ENCODE measurements at places on chromosomes 7 and 10.

DNA sequence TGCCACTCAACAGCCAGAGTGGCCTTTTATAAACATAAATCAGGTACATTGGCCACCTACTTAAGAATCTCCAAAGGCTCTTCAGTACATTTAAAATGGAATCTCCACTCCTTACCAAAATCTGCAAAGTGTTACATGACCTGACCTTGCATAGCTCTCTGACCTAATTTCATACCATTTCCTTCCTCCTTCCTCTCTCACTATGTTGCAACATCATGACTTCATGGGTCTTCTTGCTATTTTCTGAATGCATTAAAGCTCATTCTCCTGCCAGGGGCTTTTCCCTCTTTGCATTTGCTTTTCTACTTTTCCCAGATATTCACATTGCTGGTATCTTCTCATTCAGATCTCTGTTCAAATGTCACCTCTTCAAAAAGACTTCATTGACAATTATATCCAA is 22.1 kb upstream of the PPP1R17 start:
- no peak for DNase-seq

DNA sequence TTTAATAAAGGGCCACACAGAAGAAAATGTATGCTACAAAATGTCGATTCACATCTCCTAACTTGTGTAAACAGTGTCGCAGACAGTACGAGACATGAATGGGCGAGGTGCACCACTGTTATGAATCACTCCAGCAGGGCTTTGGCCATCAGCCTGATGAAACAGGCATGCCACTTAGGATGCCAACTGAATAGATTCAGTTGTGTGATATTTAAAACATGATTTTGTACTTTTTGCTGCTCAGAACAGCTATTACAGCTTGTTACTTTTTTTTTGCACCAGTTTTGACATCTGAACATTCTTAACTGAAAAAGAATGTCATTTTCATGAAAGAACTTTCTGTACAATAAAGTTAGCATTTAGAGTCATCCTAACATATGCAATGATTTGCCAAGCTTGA is 138.1 kb downstream of the VTI1A start:
- DNase-seq = no peak

GRCh38 chr10:621981-622740 is 67.3 kb downstream of the DIP2C start:
- no peak for DNase-seq

DNA sequence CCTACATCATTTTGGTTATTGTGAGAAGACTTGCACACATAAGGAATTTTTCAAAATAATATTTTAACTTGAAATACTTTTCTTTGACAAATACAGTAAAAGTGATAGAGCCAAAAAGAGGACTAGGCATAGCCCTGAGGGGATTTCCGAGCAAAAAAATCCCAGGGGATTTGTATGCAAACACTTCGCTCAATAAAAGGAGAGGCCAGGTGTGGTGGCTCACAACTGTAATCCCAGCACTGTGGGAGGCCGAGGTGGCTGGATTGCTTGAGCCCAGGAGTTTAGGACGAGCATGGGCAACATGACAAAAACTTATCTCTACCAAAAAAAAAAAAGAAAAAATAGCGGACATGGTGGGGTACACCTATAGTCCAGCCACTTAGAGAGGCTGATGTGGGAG is 193.0 kb downstream of the PCDH15 start:
- no peak for DNase-seq

DNA sequence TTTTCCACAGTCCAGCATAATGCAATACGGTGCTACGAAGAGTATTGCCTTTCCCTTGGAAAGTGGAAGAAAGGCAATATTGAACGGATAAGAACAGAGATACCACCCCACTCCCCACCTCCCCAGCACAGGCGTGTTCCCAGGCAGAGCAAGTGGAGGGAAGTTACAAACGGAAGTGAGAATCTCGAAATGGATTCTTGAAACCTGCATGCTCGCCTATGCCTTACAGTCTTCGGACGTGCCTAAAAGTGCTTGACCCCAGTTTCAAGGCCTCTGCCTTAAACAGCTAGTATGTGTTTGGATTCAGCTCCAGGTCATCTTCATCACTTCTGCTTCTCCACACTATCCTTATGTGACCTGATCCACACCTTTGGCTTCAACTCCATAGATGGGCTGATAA is 35.0 kb upstream of the USP6NL start:
- DNase-seq = no peak

DNA sequence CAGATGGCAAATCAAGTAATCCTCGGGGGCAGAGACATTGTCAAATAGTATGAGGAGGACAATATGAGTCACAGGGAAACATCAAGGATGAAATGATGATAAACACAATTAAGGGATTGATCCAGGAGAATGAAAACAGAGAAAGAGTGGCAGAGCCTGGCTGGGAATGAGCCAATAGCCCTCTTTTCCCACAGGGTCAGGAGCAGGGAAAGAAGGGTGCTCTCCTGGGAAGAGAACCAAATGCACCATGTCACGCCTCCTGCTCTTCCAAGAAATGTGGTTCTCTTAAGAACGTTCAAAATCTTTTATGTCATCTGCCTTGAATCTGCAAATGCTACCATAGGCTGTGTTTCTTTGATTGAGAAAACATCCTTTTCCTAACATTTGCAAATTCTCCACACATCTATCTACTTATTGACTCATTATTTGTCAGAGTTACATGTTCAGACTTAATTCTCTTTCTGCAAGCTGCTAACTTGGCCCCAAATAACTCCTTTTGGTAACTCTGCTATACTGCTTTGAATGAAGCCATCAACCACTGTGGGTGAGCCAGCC is 50.6 kb downstream of the HIPK2 start:
- no peak for DNase-seq

DNA sequence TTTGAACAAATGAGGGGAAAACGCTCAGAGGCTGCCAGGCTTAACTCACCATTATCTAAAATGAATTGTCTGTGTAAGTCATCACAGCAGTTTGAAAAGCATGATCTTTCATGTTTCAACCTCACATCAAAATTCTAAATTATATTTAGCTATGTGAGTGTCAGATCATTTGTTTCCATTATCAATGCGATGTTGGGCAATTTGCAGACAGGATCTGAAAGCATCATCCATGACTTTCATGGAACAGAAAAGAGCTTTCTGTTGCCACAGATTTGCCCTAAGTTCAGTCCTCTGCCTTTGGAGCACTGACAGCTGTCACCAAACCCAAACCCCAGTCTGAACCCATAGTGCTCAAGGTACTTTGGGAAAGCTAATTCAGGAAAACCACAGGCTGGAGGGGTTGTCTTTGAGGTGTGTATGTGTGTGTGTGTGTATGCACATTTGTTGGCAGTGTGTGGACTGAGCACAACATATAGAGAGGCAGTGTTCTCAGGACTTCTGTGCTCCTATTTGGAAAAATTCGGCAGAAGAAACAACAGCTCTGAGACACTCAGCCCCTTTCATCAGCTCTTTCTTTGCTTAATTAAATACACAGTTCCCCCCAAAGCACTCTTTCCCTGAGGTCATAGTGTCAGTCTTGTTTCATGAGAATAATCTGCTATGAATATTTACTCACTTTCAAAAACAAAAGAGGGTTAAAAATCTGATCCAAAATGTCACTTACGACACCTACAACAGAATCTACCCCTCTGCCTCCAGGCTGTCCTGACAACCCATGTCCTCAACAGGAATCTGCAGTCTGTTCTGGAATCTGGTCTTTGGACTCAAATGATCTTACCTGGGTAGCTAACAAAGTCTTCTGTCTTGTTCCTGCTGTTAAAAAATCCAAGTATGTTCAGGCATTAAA is 188.5 kb upstream of the KLF14 start:
- no peak for DNase-seq

GRCh38 chr10:54434782-54435181 is 366.2 kb downstream of the PCDH15 start:
- DNase-seq = no peak

DNA sequence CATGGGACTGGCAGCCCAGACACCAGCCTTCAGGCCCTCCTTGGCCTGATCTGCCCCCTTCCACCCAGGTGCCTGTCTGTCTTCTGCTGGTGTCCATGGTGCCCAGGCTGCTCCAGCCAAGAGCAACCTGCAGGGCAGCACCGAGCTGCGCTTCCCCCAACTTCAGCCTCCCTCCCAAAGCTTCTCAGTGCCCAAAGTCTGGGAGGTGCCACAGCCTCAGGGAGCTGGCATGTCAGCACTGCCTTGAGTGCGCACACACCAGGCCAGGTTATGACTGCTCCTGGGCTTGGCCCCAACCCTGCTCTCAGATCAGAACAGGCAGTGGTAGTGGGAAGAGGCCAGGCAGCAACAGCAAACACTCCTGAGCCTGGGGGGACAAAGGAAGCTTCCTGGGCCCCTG is 304.6 kb upstream of the NRG3 start:
- no peak for DNase-seq

GRCh38 chr7:2403718-2404648 is 572 bp downstream of the CHST12 start:
- DNase-seq = no peak

DNA sequence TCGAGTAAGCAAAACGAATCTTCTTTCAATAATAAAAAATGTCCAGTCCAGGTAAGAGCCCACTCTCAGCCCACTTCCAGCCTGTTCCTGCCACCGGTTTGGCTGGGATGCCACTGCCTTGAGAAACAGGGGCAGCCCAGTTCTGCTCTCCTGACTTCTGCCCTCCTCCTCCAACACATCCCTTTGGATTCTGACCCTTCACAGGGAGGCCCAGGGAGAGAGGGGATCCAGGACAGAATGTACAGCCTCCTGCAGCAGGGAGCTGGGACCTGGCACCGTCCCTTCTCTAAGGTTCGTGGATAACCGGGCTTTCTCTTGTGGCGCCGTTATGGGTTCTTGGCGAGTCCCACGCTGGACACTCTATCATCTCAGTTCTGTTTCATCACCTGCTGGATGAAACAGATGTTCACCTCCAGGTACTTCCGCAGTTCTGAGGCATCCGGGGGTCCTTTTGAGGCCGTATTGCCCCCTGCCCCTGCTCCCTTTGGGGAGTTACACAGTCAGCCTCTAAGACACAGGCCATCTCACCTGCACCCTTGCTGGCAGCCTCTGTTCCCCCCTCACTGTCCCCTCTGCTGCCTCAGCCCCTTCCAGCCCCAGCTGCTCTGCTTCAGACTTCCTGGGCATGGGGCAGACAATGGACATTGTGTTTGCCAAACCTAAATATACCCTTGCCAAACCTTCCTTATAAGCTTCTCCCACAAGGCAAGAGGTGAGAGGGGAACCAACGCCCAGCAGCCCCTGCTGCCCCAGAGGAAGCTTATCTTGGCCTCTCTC is 203.8 kb upstream of the ZMIZ1 start:
- DNase-seq = no peak

DNA sequence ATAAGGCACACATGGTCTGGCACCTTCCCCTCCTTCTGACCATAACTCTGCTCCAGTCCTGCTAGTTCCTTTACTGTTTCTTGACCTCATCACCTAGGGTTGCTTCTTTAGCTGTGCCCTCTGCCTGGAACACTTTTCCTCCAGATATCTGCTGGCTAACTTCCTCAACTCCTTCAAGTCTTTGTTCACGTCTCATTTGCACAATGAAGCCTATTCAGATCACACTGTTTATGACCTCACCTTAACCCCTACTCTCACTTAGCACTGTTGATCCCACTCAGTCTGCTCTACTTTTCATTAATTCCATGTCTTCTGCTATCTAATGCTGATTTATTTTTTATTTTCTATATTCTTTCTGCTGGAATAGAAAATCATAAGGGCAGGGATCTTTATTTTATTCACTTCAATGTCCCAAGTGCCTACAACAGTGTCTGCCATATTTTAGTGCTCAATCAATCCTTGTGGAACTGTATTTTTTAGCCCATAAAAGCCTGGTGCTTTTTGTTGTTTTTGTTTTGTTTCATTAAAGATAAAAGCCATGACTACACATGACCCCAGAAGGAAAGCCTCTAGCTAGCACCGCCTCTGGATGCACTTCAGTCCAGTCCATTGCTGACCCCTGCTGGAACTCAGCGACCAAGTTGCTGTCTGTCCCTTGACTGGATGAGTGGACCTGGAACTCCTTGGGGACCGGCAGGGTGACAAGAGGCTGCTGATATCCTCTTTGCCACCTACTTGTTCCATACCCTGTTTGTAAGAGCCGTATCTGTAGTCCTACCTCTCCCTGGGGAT is 12.3 kb downstream of the KLF14 start:
- peak; percentile 22 for DNase-seq

DNA sequence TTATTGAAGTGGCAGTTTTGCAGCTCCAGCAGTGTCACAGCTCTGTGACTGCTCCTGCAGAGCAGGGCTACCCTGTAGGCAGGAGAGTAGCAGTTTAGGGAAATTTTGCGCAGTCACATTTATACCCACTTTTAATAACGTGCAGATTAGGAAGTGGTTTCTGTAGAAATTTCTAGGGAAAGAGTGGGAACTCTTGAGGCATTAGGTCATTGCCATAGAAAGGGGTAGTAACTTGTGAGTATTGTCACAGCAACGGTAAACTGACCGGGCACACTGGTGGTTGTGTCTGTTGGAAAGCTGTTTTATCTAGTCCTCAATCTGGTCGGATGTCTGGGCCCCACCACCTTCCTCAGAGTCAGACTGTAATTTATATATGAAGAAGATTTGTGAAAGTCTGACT is 51.9 kb downstream of the CDC14C start:
- no peak for DNase-seq

GRCh38 chr7:69663911-69664832 is 65.9 kb downstream of the AUTS2 start:
- peak; percentile 44 for DNase-seq

DNA sequence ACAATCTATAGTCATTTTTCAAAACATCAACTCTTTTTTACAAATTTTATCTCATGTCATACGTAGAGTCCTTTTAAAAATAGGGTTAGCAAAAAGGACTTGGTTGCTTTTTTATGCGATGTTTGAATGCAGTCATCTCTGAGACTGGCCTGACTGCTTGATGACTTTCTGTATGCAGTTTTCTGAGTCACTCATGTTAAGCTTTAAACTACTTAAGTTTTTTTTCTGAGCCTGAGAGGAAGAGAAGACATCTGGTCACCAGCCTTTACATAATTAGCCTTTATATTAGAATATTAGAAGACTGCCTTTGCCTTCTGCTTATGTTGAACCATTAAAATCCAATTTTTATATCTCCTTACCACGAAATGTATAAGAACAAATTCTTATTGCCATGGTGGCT is 834.4 kb upstream of the MBL2 start:
- no peak for DNase-seq

- no peak for DNase-seq
Measured at GRCh38 chr7:136002802-136003201, 25.6 kb upstream of the MTPN start.

GRCh38 chr7:142615508-142615907 is 133.8 kb upstream of the PRSS1 start:
- no peak for DNase-seq

Data from NCI-H187 treated with DMSO at 0.1 percent for 48 hours (cell line).